ENCODE measurements at places on chromosomes 2 and 18.

- no peak for DNase-seq
Measured at GRCh38 chr2:8538531-8538930, 143.3 kb upstream of the ID2 start.

GRCh38 chr2:128792476-128793054 is 473.9 kb upstream of the HS6ST1 start:
- no peak for DNase-seq

DNA sequence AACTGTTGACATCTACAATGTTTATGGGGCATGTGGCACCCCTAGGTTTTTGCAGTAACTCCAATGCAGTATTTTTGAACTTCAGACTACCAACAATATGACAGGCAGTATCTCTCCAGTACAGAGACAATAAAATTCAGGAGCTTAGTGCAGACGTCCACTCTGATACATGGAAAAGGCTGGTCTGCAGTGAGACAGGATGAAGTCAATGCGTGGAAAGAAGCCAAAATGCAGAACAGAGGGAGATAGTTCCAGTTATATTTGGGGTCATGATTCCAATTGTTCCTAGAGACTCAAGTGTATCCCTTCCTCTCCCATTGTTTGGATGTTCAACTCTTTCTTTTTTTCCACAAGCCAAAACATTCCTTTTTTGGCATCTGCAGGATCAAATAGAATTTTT is 18.7 kb upstream of the SMAD2 start:
- no peak for DNase-seq

DNA sequence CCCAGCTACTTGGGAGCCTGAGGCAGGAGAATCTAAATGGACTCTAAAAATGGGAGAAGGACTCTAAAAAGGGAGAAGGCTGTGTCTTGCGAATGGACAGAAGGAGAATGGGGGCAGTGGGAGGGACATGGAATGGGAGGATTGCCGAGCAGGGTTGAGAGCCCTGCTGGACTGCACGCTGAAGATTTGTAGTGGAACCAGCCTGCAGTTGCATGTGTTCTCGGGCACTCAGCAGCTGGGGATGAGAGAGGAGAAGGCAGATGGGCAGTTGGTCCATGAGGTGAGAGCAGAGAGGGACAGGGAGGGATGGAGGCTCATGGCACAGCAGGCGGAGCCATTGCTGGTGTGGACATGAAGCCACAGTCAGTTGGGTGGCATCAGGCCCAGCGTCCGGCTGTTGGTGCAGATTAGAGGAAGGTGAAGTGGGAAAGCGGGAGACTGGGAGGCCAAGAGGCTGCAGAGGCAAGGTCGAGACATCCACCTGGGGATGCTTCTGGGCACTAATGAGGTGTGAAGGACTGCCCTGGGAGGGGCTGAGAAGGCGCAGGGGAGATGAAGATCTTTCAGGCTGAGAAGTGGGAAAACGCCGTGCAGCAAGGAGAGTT is 40.7 kb downstream of the DCDC2C start:
- DNase-seq = no peak

DNA sequence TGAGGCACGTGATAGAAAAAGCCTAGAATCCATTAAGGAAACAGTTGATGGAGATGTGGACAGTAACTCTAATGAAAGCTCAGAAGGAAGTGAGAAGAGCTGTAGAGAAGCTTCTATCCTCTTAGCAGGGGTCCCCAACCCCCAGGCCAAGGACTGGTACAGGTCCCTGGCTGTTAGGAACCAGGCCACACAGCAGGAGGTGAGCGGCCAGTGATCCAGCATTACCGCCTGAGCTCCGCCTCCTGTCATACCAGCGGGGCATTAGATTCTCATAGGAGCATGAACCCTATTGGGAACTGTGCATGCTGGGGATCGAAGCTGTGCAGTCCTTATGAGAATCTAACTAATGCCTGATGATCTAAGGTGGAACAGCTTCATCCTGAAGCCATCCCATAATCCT is 8.7 kb upstream of the IMP4 start:
- DNase-seq = no peak

DNA sequence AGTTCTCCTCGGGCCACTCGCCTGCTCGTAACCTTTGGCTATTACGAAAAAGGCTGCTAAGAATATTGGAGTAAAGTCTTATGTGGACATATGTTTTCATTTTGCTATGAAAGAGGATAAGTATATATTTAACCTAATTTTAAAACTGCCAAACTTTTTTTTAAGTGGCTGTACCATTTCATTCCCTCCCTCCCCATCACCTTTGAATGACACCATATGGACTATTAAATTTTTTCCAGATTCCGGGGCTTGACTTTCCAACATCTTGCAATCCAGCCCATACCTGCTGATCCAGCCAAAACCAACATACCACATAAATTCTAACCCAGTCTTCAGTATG is 31.5 kb downstream of the REEP1 start:
- DNase-seq = no peak

GRCh38 chr2:42040643-42041278 is 7.1 kb upstream of the PKDCC start:
- no peak for DNase-seq

DNA sequence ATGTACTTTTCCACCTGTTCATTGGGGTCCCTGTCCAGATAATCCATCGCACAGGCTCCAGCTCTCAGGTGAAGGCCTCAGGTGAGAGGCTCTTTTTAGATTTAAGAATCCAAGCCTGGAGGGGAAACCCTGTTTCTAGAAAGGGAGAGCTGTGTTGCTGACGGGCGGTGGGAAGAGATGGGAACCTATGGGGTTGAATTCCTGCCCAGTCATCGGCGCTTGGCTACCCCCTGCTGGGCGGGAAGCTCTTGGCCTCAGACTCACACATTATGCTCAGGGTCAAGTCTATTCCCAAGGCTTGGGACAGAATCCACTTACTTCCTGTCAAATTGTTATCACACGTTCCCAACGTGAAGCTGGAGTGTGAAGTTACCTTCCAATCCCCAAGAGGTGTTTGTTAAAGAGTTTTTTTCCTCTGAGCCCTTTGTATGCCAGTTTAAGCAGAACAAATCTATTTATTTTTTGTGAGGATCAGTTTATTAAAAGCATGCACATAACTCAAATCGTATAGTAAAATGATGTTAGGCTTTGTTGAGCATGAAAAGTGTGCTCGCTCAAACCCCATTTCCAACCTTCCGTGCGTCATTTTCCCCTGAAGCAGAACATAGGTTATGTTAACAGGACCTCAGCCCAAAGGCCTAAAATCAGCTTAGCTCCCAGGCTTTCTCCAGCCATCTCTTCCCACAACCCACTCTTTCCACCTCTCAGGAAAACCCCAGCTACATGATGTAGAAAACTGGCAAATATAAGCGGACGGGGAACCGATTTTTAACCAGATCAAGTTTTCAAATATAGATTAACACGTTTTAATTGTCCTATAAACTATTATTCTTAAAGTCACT is 181.7 kb upstream of the ETAA1 start:
- DNase-seq = no peak

GRCh38 chr2:74286725-74287124 is 56.5 kb downstream of the SLC4A5 start:
- DNase-seq = no peak

- DNase-seq = no peak
Measured at GRCh38 chr2:12980817-12981216, 264.1 kb downstream of the TRIB2 start.
